GOT3 (cell line): ENCODE measurements at places on chromosomes 7 and 10.

- no peak for DNase-seq
These were observed 43.4 kb downstream of the FAM20C start for GRCh38 chr7:235576-236395.

GRCh38 chr7:20826243-20826642, 39.6 kb upstream of the SP8 start:
- DNase-seq = no peak

DNA sequence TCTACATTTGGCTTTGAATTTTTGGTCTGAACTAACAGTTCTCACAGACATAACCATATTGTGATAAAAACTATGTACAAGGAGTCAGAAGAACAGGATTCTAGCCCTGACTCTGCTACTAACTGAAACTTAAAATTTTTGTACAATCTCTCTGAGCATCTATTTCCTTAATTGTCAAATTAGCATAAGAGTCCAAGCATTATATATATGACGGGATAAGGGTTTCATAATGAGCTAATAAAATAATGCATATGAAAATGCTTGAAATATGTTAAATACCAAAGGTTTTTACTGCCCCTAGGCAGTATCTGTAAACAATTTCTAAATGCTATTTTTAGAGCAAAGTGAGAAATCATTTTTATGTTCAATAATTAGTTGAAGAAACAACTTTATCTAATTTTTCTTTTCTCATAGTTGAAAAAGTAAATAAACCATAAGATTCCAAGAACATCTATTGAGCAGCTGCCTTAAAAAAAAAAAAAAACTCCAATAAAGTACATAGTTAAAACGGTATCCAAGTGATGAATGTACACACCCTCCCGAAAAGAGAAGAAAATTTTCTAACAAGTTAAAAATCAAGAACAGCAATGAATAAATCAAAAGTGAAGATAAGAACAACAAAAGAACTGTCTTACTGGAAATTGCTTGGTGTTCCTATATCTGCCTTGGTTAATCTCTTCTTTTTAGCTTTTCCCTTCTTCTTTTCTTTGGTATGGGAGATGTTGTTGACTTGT, 40.4 kb downstream of the LMOD2 start:
- no peak for DNase-seq

DNA sequence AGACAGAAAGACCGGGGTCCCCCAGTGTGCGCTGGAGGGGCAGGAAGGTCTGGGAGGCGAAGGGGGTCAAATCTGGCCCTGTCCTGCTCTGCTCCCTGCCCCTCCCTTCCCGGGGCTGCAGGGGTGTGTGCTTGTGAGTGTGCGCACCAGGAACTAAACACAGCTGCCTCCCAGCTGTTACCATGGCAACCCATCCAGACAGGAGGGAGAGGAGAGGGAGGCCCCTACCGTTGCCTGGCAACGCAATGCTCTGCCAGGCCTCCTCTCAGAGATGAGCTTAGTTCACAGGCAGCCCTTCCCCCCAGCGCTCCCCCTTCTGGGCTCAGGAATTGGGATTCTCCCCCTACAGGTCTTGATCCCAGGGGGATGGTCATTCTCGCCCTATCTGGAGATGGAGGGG, 6.1 kb downstream of the NYAP1 start:
- DNase-seq = no peak

DNA sequence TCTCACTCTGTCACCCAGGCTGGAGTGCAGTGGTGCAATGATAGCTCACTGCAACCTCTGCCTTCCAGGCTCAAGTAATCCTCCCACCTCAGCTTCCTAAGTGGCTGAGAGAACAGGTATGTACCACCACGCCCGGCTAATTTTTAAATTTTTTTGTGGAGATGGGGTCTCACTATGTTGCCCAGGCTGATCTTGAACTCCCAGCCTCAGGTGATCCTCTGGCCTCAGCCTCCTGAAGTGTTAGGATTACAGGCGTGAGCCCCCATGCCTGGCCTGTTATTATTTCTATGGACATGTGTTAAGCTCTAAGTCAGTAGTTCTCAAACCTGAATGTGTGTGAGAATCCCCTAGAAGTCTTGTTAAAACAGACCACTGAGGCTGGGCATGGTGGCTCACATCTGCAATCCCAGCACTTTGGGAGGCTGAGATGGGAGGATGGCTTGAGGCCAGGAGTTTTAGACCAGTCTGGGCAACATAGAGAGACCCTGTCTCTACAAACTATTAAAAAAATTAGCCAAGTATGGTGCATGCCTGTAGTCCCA, 24.5 kb downstream of the TMEM270 start:
- DNase-seq = no peak

DNA sequence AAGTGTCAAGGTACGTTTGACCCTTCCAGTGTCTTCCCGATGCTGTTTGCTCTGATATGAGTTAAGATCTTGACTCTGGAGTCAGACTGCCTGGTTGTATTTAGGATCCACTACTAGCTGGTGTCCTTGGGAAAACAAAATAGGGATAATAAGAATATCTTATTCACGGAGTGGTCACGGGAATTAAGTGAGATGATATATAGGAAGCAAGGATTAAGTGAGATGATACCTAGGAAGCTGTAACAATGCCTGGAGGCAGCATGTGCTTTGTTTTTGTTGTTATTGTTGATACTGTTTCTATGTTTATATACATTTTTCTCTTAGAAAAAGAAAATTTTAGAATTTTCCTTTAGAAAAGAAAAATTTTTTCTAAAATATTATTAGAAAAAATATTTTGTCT, 87.0 kb downstream of the LYZL1 start:
- DNase-seq = no peak
